HL-60 (cell line): ENCODE measurements at places on chromosomes 3 and 15.

DNA sequence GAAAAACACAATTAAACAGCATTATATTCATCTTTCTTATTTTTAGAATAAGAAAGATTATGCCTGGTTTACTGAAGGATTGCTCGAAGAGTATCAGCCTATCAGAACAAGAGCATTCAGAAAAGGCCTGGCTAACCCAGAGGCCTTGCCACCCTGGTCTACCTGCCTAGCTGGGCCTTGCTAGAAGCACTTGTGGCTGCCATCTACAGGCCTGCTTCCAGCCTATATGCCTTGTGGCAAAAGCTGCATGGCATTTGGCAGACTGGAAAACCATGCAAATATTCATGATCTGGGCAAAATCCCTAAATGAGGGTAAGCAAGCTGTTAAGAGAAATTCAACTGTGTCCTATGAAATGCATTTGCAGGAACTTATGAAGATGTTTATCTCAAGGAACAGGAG is 9.3 kb upstream of the ATP13A4 start:
- DNase-seq, result no peak

- DNase-seq, result no peak
Observed at GRCh38 chr3:173257797-173258196, 116.8 kb upstream of the SPATA16 start.

DNA sequence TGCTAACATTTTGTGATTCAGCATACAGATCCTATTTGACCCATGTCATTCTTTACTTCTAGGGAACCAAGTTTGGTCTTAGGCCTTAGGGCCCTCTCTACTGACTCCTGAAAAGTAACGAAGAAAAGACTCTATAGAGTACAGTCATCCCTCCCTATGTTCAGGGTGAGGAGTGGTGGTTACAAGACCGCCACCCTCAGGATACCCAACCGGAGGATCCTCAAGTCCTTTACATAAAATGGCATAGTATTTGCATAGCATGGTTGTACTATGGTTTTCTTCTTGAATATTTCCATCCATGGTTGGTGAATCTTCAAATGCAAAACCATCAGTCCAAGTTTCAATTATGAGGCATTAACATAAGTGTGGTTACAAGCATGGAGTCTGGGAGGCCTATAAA is 327.6 kb downstream of the FGF12 start:
- DNase-seq, result no peak

- no peak for DNase-seq
Observed at GRCh38 chr3:113183748-113184661, 27.4 kb upstream of the BOC start.

DNA sequence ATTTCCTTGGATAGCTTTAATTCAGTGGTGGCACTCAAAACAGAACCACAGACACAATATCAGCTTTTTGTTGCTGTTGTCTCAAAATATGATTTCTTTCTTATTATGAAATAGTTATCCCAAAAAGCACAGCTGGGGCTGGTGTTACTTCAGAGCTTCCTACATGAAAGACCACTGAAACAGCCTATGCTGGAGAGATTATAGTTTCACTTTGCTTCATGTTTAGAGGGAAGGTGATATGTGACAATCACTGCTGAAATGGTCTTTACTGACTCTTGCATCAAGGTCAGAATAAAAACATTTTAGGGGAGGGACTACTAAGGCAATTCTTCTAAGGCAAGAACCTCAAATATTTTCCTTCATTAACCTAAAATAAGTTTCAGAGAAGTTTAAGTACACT is 190.7 kb downstream of the TNIK start:
- no peak for DNase-seq

- no peak for DNase-seq
Observed at GRCh38 chr15:67469680-67470079, 51.3 kb upstream of the C15orf61 start.

DNA sequence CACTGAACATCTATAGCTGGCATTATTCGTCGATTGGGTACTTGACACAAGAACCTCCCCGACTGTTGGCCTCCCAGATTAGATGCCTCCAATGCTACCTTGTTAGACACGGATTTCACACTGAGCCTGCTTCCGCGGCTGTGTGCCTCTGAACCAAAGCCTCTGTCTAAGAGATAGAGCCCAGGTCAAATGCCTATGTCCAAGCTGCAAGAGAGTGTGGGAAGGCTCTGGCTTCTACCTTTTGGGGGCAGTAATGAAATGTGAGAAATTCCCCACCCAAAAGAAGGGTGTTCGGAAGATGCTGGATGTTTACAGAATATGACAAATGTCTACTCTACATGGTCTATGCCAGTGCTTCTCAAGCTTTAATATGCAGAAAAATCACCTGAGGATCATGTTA is 2.0 kb upstream of the RPUSD2 start:
- peak; percentile 60 for DNase-seq

DNA sequence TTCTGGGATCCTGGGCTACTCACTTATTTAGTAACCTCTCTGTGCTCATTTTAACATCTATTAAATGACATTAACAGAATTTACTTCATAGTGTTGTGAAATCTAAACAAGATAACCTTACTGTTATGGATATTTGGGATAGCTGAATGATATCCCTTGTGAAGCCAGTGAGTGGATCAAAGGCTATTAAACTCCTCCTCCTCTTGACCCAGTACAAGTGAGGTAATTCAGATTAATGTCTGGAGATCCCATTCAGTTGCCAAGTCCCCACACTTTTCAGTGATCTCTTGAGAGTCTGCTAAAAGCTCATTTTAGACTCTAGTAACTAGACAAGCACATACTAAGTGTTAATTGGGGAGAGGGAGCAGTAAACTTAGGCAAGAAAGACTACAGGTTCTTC is 2.5 kb upstream of the ANKRD28 start:
- no peak for DNase-seq

- DNase-seq, result no peak
Observed at GRCh38 chr15:70195587-70196305, 98.0 kb upstream of the TLE3 start.

DNA sequence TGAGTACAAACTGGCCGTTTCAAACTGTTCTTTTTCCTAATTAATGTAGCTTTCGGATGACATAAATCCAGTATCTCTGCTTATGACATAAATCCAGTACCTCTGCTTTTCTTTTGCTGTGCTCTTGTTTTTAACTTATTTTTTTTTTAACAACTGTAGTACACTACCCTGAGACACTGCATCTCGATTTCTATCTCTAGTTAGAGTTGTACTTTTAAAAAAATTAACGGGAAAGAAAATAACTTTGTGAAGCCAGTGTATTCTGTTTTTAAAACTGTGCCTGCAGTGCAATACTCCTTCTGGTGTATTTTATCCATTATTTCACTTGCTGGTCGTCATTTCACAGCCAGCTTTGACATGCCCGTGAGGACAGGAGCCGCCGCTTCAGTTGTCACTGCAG is 46.6 kb downstream of the ASB7 start:
- DNase-seq, result no peak

GRCh38 chr3:46087871-46088270 is 60.6 kb upstream of the XCR1 start:
- peak; percentile 80 for DNase-seq

DNA sequence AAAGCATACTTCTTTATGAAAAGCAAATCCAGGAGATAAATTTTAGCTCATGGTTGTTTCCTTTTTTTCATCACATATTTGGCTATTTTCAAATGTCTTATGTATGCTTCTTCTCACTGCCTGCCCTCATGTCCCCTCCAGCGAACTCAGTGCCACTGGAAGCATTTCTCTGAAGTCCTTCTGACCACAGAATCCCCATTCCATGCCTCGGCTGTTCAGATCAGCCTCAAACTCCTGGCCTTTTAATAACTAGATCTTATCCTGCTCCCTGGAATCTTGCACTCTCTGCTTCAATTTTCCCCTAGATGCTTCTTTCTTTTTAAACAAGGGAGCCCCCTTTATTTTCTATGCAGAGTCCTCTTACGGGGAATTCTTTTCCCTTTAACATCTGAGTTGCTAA is 10.1 kb downstream of the ETV5 start:
- no peak for DNase-seq

DNA sequence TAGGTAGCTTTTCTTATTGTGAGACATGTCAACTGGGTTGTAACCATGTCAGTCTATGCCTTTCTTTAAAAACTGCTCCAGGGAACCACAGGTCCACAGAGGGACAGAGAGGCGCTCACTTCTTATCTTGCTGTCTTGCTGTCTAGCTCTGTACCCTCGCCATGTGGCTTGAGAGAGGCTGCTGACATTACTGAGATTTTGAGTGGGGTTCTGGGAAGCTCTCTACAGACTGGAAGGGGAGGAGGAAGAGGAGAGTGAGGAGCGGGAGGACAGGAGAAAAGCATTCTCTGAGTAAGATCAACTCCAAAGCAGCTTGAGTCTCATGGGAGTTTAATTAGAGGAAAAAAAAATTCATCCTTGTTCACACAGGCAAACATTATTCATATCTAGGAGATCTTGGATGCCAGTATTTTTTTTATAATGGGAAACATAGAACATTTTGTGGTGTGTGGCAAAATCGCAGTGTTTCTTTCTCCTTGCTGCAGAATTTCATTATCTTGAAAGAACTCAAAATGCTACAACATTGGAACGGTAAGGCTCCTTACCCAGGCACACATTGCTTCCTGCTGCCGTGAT is 1037.0 kb upstream of the NR2F2 start:
- no peak for DNase-seq

DNA sequence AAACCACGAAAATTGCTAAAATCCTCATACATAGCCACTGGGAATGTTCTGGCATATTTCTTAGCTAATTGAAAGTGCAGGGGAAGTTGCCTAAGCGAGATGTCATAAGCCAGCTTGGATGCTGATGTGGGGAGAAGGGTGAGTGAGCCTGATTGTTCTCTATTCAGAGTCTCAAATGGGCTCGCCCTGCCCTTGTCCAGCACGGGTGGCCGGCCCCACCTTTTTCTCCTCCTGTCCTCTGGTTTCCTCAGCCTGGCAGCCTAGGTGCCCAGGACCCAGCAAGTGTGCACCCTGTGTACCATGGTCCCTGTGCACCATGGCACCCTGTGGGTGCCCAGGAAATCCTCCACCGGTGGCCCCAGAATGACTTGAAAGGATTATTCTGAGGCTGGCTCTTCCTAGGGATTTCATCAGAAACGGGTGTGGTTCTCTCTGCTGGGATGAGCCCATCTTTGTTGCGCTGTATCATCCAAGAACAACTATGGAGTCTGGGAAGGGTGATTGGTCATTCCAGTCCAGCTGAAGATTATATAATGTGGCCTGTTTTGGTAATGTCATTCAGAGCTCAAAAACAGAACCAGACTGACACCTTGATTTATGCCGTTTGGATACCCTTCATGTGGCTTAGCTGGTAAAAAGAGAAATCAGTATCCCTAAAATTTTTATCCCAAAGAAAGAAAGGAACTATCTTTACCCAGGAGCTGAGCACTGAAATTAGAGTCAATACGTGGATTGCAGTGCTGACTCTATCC is 150.8 kb upstream of the BHLHE40 start:
- DNase-seq, result peak; percentile 66

- DNase-seq, result no peak
Observed at GRCh38 chr15:44325568-44325967, 37.0 kb downstream of the GOLM2 start.

- peak; percentile 22 for DNase-seq
Observed at GRCh38 chr3:197750396-197750831, 731 bp downstream of the FYTTD1 start.

DNA sequence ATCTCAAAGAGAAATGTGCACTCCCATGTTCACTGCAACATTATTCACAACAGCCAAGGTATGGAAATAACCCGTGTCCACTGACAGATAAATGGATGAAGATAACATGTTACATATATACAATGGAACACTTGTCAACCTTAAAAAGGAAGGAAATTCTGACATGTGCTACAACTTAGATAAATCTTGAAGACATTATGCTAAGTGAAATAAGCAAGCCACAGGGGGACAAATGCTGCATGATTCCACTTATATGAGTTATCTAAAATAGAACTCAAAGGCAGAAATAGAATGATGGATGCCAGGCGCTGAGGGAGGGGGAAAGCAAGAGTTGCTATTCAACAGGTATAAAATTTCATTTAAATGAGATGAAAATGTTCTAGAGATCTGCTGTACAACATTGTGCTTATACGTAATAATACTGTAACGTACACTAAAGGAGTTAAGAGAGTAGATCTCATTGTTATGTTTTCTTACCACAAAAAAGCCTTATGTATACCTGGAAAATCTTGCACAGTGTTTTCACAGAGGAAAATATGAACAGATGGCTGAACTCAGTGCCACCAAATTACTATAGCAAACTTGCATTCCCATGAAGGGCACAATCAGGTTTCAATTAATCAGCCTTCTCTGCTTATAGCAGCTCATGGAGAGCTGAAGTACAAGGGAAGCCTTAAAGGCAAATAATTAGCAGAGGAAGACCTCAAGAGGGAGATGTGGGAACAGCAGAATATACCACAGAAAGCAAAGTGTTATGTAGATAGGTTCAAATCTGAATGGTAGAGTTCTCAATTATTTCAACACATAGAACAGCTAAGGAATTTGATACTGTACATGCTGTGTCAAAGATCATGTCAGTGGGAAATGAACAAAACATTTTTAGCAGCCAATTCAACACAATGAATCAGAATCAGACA is 8.1 kb upstream of the VPS39 start:
- no peak for DNase-seq

DNA sequence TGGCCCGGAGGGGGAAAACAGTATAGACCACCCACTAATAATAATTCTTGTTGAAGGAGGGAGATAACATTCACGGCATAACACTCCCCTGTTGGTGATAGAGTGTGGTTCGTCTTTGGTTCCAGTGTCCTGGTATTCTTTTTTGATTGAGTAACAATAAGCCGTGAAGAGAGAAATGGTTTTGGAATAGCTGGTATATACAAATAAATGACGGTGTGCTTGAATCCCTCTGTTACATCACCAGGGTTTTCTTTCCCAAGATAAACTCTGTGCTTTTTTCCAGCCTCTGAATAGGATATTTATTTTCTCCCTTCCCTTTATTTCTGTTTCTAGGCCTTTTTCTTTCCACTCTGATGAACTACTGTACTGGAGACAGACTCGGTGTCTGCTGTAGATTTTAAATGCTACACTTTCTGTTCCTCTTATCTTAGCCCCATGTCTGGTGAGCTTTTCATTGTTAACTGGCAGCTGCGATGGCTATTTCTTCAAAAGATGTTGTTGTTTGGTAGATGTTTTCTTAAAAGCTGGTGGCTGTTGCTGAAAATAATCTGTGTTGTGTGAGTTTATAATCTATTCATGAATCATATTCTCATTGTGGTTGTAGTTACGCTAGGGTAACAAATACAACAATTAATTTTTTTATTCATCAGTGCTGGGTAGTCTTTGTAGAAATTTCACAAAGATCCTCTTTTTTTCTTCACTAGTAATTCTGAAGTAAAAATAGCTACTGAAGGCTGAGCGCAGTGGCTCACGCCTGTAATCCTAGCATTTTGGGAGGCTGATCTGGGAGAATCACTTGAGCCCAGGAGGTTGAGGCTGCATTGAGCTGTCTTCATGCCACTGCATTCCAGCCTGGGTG is 15.5 kb upstream of the SCAANT1 start:
- no peak for DNase-seq

DNA sequence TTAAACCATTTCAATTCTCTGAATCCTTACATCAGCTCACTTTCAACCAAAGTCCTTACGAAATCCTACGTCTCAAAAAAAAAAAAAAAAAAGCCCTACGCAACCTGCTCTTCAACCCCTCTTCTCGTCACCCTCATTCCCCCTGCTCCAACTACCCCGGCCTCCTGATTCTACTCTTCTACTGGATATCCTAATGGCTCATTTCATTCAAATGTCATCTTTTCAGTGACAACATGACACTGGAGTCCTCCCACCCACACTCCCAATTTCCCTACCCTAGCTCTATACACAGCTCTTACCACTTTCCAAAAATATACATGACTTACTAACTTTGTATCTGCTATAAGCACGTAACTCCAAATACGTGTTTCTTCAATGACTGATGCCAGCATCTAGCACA is 11.5 kb downstream of the UBP1 start:
- DNase-seq, result no peak

- no peak for DNase-seq
Observed at GRCh38 chr15:66253418-66254088, at the start of gene MEGF11. Gene MEGF11, minus strand, starts transcription at chr15:66253750. Its CDS starts 125,347 bp downstream, at chr15:66128403.
